HCT116 (cell line): ENCODE measurements at places on chromosomes 16 and 17. TPM values are rescaled to one million over a fixed set of nuclear protein-coding genes. Genes with fewer than 3 reads are reported as not detected.

- peaks cover 22% of the 10 kb centered on the region for H3K4me1 ChIP-seq
- no peaks in the 10 kb centered on the region for H3K27me3 ChIP-seq
- no peak for DNase-seq
- H3K36me3 ChIP-seq = no peaks in the 10 kb centered on the region
- H3K27ac ChIP-seq = no peak overlapping the region
These were observed 1.2 kb upstream of the WIPI1 start for GRCh38 chr17:68458260-68459036.

GRCh38 chr16:23608194-23608593, 12.1 kb upstream of the NDUFAB1 start:
- H3K4me1 ChIP-seq = peaks cover 7% of the 10 kb centered on the region; the same call in 1 of the 2 replicates
- no peak overlapping the region for H3K27ac ChIP-seq
- H3K27me3 ChIP-seq = no peaks in the 10 kb centered on the region
- no peak for DNase-seq
- peaks cover 3% of the 10 kb centered on the region; the same call in 1 of the 2 replicates for H3K36me3 ChIP-seq
- no peak overlapping the region for H3K4me3 ChIP-seq

DNA sequence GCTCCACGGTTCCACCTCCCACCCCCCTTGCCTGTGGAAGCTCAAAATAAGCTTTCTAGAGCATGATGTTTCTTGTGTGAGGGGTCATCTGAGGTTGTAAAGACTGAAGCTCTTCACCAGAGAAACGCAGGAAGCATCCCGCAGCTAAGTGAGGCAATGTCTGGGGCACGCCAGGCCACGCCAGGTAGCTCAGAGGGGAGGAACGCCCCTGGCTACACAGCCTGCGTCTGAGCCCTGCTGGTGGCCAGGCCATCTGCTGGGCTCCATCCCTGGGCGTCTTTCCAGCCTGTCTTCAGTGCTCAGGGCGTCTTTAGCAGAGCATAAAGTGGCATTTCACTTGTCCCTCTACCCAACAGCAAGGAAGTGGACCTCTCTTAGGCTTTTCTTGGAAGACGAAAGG, 15.2 kb downstream of the SOCS3 start:
- H3K4me3 ChIP-seq = no peak overlapping the region
- peak overlapping the region; percentile 98; the same call in 1 of the 2 replicates for H3K27ac ChIP-seq
- H3K4me1 ChIP-seq = peaks cover 40% of the 10 kb centered on the region
- no peaks in the 10 kb centered on the region for H3K36me3 ChIP-seq

DNA sequence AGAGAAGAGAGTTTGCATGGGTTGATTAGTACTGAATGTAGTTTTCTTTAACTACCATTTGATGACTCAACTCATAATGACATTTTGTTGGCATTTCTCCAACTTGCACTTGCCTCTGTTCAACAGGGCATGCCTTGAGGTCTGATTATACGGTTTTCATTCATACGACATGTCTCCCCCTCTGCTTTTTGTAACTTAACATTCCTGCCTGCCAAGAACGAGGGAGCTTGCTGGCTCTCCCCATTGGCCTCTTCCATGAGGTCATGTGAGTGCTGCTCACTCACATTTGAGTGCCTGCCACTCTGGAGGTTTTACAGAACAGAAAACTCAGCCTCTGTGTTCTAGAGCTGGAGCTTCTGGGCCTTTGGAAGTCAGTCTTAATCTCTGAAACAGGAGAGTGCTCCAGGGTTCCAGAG, 19.7 kb downstream of the MAP2K6 start:
- peaks cover 7% of the 10 kb centered on the region; the same call in 1 of the 2 replicates for H3K4me1 ChIP-seq
- no peak overlapping the region for H3K27ac ChIP-seq
- DNase-seq = no peak
- H3K4me3 ChIP-seq = no peak overlapping the region
- H3K27me3 ChIP-seq = no peaks in the 10 kb centered on the region

- H3K27me3 ChIP-seq = no peaks in the 10 kb centered on the region
- H3K36me3 ChIP-seq = no peaks in the 10 kb centered on the region
- DNase-seq = peak; percentile 60
- H3K4me1 ChIP-seq = peaks cover 16% of the 10 kb centered on the region; the same call in 1 of the 2 replicates
- no peak overlapping the region; the same call in 1 of the 2 replicates for H3K27ac ChIP-seq
- peak overlapping the region; percentile 38 for H3K4me3 ChIP-seq
These were observed 106.3 kb downstream of the SEC14L1 start for GRCh38 chr17:77247048-77247541.

DNA sequence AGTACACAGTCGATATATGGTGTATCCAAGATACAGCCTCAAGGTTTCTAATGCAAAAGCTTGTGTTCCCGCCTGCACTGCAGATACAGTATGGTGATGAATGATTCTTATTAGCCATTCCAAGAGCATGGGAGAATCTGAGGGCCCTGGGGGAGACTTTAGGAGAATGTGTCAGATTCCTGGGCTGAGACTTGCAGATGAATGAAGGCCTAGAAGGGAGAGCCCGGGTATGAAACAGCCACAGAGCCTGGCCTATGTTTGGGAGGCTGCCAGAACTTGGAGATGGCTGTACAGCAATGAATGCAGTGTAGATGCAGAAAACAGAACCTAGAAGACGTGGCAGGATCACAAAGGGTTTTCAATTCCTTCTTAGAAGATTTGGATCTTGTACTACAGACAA, 510.7 kb downstream of the HAPSTR1 start:
- DNase-seq = no peak
- H3K4me1 ChIP-seq = no peaks in the 10 kb centered on the region
- no peaks in the 10 kb centered on the region for H3K36me3 ChIP-seq
- H3K4me3 ChIP-seq = no peak overlapping the region

- H3K4me3 ChIP-seq = peak overlapping the region; percentile 18; the same call in 1 of the 2 replicates
- no peaks in the 10 kb centered on the region for H3K36me3 ChIP-seq
- H3K27ac ChIP-seq = no peak overlapping the region
These were observed 309 bp downstream of the FOXJ1 start for GRCh38 chr17:76140661-76141211.

DNA sequence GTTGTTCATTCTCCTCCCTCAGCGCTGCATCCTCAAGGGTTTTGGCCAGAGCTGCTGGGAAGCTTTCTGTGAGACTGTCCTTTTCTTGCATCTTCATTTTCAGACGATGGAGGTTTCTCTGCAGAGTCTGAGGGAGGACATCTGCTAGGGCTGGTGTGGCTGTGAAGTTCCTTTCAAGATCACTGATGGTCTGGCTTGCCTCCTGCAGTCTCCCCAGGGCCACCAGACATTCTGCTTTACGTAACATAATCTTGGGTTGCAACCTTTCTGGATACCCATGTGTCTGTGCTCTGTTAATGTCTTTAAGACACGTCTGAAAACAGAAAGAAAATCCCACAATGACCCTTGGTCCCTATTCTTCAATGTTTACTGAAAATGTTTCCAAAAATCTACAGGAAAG, 29.0 kb downstream of the SMYD4 start:
- peaks cover 12% of the 10 kb centered on the region for H3K36me3 ChIP-seq
- no peak overlapping the region for H3K27ac ChIP-seq
- no peak overlapping the region for H3K4me3 ChIP-seq
- no peak for DNase-seq
- no peaks in the 10 kb centered on the region for H3K27me3 ChIP-seq

GRCh38 chr16:1614456-1615102, 2.4 kb downstream of the CRAMP1 start:
- H3K4me1 ChIP-seq = peaks cover 31% of the 10 kb centered on the region
- peak overlapping the region; percentile 94 for H3K4me3 ChIP-seq
- H3K27me3 ChIP-seq = no peaks in the 10 kb centered on the region
- peak overlapping the region; percentile 45; the same call in 1 of the 2 replicates for H3K27ac ChIP-seq

DNA sequence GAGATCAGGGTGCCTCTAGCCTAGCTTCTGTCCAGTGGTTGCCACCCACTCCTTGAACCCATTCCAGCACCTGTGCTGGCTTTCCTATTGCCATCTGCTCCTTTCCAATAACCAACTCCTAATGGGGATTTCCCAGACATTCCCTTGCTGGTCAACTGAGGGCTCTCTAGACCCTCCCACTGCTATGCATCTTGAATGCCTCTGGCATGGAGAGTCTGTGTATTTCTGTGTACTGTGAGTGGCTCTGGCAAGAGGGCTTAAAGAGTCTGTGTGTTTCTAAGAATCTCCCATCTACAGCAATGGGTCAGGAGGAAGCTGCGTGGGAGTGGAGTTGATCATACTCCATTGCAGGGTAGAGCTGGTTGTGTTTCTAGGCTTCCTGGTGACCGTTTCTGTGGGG, 11.0 kb upstream of the EPN3 start:
- H3K27ac ChIP-seq = no peak overlapping the region
- no peaks in the 10 kb centered on the region for H3K36me3 ChIP-seq
- no peaks in the 10 kb centered on the region for H3K27me3 ChIP-seq
- peaks cover 6% of the 10 kb centered on the region; the same call in 1 of the 2 replicates for H3K4me1 ChIP-seq
- H3K4me3 ChIP-seq = no peak overlapping the region

DNA sequence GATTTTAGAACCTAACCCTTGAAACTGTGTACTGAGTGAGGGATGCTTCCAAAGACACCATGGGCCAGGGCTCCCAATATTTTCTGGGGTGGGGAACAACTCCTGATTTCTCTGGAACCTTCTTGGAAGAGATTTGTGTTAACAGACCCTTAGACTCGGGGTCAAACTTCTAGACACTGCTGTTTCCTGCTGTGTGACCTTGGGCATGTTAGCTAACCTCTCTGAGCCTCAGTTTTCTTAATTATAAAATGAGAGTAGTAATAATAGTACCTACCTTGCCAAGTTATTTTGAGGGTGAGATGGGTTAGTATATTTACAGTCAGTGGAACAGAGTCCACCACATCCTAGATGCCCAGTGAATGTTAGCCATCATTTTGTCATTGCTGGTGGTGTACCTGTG, 18.8 kb downstream of the POLR3E start:
- H3K27ac ChIP-seq = no peak overlapping the region
- H3K4me3 ChIP-seq = no peak overlapping the region
- no peaks in the 10 kb centered on the region for H3K27me3 ChIP-seq
- no peak for DNase-seq
- peaks cover 33% of the 10 kb centered on the region for H3K36me3 ChIP-seq
- H3K4me1 ChIP-seq = no peaks in the 10 kb centered on the region

GRCh38 chr16:67766291-67766690, 40.1 kb downstream of the RANBP10 start:
- H3K4me3 ChIP-seq = no peak overlapping the region
- no peaks in the 10 kb centered on the region for H3K36me3 ChIP-seq
- no peaks in the 10 kb centered on the region for H3K27me3 ChIP-seq
- DNase-seq = no peak
- H3K4me1 ChIP-seq = 0 out of 2 replicates have a peak, but pooled peaks cover 4% of the 10 kb centered on the region

- H3K4me1 ChIP-seq = no peaks in the 10 kb centered on the region
- no peak overlapping the region for H3K27ac ChIP-seq
- no peaks in the 10 kb centered on the region for H3K27me3 ChIP-seq
- DNase-seq = no peak
- H3K4me3 ChIP-seq = no peak overlapping the region
These were observed 10.9 kb downstream of the CDRT4 start for GRCh38 chr17:15456496-15456895.

GRCh38 chr16:51133688-51134087, 17.4 kb downstream of the SALL1 start:
- H3K36me3 ChIP-seq = no peaks in the 10 kb centered on the region
- H3K4me1 ChIP-seq = no peaks in the 10 kb centered on the region
- H3K27me3 ChIP-seq = no peaks in the 10 kb centered on the region
- no peak overlapping the region for H3K4me3 ChIP-seq
- H3K27ac ChIP-seq = no peak overlapping the region

GRCh38 chr16:35533683-35534082, 2074.3 kb downstream of the TP53TG3F start:
- no peak overlapping the region for H3K27ac ChIP-seq
- no peaks in the 10 kb centered on the region for H3K36me3 ChIP-seq
- DNase-seq = peak; percentile 1
- H3K4me3 ChIP-seq = no peak overlapping the region
- H3K4me1 ChIP-seq = no peaks in the 10 kb centered on the region
- H3K27me3 ChIP-seq = no peaks in the 10 kb centered on the region

DNA sequence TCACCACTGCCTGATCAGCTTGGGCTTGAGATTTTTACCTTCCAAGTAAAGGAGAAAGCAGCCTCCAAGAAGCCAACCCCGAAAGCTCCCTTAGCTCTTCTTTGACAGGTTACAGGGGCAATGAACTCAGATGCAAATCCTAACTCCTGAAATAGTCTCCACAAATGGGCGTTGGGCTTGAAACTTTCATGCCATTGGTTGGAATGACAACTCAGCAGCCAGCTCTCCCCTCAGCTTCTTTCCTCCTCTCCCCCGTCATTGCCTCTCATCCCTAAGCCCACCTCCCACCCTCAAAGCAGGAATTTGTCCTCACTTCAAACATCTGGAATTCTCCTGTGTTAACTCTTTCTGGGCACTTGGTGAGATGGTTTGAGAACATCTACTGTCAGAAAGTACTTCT, at the start of gene TAT:
TSS of gene TAT (minus strand) at position 122 of the 400 bp plus-strand sequence. CDS start 677 bp downstream, outside the sequence.
- no peak within 1 kb of the TSS for H3K27ac ChIP-seq
- H3K27me3 ChIP-seq = peaks cover 4% of the 10 kb centered on the region; the same call in 1 of the 2 replicates
- no peak for DNase-seq
- H3K36me3 ChIP-seq = no peaks in the 10 kb centered on the region

DNA sequence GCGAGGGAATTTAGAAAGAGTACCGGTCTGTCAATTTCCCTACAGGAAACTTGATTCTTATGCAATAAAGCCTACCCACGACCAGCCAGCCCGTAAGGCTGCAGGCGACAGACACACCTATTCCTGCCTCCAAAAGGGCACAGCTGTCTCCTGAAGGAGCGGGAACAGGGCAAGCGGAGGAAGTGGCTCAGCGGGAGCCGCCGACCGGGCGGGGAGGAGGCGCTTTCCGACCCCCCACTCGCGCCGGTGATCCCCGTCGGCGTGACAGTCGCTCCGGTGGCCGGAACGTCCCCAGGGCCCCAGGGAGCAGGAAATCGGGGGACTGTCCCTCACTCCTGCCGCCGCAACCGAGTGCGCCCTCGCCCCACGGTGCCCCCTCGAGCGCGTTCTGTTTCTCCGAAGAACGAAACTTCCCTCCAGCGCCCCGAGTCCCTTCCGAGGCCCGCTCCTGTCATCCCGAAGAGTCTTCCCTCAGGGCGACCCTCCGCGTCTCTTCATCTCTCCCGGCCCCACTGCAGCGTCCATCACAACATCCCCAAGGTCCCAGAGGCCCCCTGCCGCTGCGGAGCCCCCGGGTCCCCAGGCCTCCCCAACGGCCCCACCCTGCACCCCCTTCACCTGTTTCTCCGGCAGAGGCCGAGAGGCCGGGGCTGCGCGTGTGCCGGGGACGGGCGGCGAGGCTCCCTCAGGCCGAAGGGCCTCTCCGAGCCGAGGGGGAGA, 421 bp downstream of the STAT3 start:
- no peaks in the 10 kb centered on the region for H3K27me3 ChIP-seq
- DNase-seq = no peak
- no peaks in the 10 kb centered on the region for H3K36me3 ChIP-seq
- H3K4me1 ChIP-seq = peaks cover 20% of the 10 kb centered on the region

The FADS6 gene
- total RNA-seq = not detected

The NAA38 gene
- 103 TPM for total RNA-seq

The TBC1D26 gene
- total RNA-seq = 1.1 TPM

The ZG16B gene
- 2.3 TPM for total RNA-seq

The GPR142 gene
- total RNA-seq = not detected

The DCTN5 gene
- 42.9 TPM for total RNA-seq

The MAP2K3 gene
- 96.7 TPM for total RNA-seq

The CA4 gene
- total RNA-seq = 0.20 TPM

The CCL16 gene
- not detected for total RNA-seq

The TCAP gene
- total RNA-seq = 1.5 TPM

The CRHR1 gene
- 0.12 TPM for total RNA-seq

The MMP28 gene
- total RNA-seq = 2.6 TPM

The CTRB2 gene
- 10.0 TPM for total RNA-seq

The CCT6B gene
- total RNA-seq = 1.1 TPM

The HOXB5 gene
- total RNA-seq = 19.8 TPM

The SLC7A5 gene
- 482 TPM for total RNA-seq

The DOC2B gene
- 15.2 TPM for total RNA-seq
